ENCODE measurements at places on chromosomes 7 and 10. TPM values are rescaled to one million over a fixed set of nuclear protein-coding genes. Genes with fewer than 3 reads are reported as not detected.

The SCART1 gene
- under 0.01 TPM for total RNA-seq

The FAM237B gene
- not detected for total RNA-seq

The AOAH gene
- total RNA-seq, result not detected

The PIK3AP1 gene
- 0.29 TPM for total RNA-seq

The GDF2 gene
- not detected for total RNA-seq

The SPDYE18 gene
- not detected for total RNA-seq

The TDRD1 gene
- total RNA-seq, result not detected

The RADIL gene
- 0.58 TPM for total RNA-seq

The CH25H gene
- total RNA-seq, result not detected

The FAM25G gene
- total RNA-seq, result not detected

The STEAP1 gene
- 26.5 TPM for total RNA-seq

The MMP21 gene
- total RNA-seq, result not detected

The ACTR3C gene
- total RNA-seq, result 4.6 TPM

The HEPACAM2 gene
- not detected for total RNA-seq

The ASB13 gene
- total RNA-seq, result 9.0 TPM

The INMT gene
- 6.6 TPM for total RNA-seq

The HYAL4 gene
- total RNA-seq, result not detected

The CEP55 gene
- 66.1 TPM for total RNA-seq

The ELAPOR2 gene
- 6.4 TPM for total RNA-seq

The CLDN3 gene
- not detected for total RNA-seq

The RNLS gene
- 36.5 TPM for total RNA-seq

The CPXM2 gene
- not detected for total RNA-seq

The PLA2G12B gene
- not detected for total RNA-seq

The CTAGE8 gene
- total RNA-seq, result 0.29 TPM

The CALCR gene
- not detected for total RNA-seq

The SPDYE16 gene
- total RNA-seq, result not detected

Measured in myometrial cell (primary cell).